ENCODE measurements at places on chromosomes 1 and 21.

DNA sequence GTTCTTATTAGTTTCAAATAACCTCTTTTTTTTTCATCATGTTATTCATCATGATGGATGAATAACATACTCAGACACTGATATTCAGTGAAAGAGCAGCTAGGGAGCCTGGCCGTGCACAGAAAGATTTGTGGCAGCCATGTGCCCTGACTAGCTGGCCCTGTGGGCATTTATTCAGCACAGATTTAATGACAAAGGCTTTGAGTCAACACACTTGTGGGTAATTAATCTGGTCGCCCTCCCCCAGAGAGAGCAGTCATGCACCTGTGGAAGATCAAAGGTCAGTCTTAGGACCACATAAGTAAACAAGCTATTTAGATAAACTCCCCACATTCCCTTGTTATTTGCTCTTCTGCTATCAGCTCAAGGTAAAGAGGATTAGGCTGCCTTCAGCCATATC lies 153.2 kb upstream of the HMCN1 start:
- no peak for DNase-seq

GRCh38 chr21:17803536-17803935 lies 15.6 kb downstream of the C21orf91 start:
- DNase-seq: no peak

DNA sequence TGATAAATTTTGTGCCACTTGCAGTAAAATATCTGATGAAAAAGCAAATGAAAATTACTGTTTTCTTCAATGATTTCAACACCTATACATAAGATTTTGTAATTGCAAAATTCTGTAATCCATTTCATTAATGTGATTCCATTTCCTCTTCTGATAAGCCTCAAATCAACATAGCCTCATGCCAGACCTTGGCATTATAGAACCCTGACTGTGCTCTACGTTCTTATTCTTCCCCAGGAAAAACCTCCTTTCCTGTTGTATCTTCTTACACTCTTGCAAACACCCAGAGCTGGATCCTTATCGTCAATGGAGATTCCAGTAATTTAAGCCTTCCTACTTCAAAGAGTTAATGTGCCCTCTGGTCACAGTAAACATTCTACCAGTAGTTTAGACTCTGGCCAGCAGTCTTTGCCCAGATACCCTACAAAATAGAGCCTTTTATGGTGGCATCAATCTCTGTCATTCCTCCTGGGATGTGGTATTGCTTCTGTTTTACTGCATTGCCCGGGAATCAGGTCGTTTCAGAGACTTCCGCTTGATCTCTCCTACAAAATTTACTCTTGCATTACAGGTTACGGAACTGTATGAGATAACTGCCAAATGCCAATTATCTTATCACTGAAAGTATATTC lies 48.5 kb upstream of the CHRM3 start:
- DNase-seq: no peak

- no peak for DNase-seq
These were observed 38.7 kb downstream of the ZBTB40 start for GRCh38 chr1:22490309-22490708.

DNA sequence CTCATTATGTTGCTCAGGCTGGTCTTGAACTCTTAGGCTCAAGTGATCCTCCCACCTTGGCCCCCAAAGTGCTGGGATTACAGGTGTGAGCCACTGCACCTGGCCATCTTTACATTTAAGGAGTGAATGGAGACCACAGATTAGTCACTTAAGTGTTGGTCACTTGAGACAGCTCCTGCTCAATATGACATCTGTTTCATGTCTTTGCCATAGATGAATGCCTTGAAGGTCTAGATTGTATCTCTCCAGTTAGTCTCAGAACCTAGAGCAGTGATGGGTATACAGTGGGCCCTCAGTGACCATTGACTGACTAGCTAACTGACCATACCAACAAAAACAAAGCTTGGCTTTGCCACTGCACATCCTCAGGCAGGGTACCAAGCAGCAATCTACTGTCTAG lies 15.3 kb downstream of the BCL9 start:
- DNase-seq: no peak

DNA sequence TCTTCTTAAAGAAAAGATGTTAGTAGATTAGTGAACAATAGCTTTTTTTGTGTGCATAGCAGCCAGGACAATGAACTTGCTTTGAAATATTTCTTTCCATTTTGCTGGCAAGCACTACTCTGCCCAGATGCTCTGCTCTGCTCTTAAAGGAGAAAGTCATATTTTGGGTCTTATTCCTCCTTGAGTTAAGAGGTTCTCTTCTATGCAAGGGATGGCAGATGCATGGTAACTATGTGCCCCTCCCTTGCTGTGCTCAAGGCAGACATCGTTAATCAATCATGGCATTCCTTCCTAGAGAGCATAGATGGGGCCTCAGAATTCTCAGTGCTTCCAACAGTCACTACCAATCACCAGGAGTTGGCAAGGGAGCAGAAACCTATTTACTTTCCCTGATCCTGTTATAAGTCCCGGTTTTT lies 27.6 kb downstream of the NIPAL3 start:
- no peak for DNase-seq

DNA sequence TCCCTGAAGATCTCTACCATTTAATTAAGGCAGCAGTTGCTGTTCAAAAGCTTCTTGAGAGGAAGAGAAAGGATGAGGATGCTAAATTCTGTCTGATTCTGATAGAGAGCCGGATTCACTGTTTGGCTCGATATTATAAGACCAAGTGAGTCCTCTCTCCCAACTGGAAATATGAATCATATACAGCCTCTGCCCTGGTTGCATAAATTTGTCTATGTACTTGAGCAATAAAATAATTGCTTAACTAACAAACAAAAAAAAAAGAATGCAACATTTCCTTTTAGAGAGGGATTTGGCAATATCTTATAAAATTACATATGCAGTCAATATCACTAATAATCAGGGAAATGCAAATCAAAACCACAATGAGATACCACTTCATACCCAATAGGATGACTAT lies 26.8 kb downstream of the ALDH9A1 start:
- no peak for DNase-seq

DNA sequence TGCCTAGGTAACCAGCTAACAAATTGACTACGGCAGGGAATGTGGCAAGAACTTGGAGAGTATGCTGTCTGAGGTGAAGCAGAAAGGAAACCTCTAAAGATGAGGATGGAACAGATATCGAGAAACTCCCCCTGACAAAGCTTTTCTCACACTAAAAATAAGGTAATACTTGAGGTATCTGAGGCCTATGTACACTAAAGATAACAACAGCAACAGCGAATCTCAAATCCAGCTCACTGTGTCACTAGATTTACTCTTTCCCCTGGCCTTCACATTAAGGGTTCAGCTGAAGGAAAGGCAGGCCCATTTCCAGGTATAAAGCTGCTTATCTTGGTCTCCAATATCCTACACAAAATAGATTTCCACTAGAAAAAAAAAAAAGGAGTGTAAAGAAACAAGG lies 518.0 kb downstream of the KCNT2 start:
- DNase-seq: no peak

DNA sequence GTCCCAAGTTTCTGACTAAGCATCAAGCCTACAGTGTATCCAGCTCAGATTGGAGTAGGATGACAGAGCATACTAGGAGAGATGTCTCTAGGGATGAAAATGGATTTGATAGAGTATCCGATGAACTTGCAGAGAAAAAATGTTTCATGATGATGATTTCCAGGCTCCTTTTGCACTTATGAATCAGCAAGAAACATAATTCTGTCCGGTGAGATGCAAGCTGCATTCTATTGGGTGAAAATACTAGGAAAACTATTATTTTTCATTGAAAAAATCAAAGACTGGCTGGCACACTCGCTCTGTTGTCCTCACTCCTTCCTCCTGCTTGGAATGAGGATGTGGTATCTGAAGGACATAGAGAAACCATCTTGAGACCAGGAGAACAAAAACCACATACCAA lies 35.4 kb upstream of the RAB3GAP2 start:
- DNase-seq: no peak

Data from KBM-7 (cell line).